Breast epithelium (tissue), 4 donors: ENCODE measurements at places on chromosomes 4 and X.
A peak's percentile ranks its signal among the peaks of the same experiment; 100 is the strongest.

DNA sequence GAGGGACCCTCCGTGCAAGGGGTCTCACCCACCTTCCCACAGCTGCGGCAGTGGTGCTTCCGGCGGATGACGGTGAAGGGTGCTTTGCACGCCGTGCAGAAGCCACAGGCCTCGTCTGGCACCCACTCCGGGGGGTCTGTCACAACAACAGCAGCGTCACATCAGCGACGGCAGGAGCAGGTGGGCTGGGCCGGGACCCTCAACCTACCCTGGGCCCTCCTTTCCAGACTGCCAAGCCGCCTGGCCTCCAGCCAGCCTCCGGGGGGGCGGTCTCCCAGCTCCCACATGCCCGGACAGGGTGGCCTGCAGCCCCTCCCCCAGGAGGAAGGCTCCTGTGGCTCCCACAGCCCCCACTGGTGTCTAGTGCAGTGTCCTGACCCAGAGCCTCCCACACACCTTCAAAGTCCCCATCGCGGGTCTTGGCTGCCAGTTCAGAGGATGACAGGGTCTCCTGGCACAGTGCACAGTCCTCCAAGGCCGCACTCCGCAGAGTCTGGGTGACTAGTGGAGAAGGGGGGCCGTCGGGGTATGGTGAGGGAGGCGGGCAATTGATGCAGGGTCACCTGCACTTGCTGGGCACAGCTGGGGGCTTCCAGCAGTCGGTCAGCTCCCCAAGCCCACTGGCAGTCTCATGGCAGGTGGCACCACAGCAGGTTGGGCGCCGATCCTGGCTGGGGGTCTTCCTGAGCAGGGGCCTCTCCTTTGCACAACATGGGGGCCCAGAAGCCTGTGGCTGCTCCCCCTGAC, 9.5 kb upstream of the MXD4 start:
- DNase-seq = no peak

DNA sequence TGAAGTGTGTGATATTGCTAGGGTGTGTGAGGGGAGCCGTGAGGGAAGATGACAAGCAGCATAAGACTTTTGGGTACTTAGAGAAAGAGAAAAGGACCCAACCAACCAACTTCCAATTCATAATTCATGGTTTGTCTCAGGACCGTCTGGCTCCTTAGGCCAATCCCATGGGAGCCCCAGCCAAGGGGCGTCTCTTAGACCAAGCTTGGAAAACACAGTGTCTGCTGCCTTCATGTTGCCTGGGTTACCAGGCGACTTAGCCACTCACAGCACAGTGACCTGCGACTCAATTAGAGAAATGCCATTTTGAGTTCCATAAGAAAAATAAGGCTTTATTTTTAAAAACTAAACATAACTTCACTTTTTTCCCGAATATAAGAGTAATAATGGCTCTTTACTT, 32.7 kb downstream of the BST1 start:
- no peak for DNase-seq

DNA sequence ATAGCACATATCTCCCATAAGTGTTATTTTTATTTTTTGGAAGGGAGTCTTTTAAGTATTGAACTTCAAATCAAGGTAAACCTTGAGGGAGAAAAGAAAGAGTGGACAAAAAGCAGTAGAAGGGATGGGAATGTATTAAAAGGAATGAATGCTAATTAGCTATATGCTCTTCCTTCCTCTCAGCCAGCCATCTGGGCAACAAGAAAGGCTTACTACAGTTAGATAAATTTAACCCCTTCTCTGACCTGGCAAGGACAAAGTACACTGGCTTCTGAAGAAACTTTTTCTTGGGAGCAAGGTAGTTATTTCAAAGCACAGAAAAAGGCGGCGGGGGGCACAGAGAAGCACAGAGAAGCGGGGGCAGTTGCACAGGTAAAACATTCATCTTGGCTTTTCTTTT, 54.6 kb downstream of the GAB1 start:
- DNase-seq = no peak

DNA sequence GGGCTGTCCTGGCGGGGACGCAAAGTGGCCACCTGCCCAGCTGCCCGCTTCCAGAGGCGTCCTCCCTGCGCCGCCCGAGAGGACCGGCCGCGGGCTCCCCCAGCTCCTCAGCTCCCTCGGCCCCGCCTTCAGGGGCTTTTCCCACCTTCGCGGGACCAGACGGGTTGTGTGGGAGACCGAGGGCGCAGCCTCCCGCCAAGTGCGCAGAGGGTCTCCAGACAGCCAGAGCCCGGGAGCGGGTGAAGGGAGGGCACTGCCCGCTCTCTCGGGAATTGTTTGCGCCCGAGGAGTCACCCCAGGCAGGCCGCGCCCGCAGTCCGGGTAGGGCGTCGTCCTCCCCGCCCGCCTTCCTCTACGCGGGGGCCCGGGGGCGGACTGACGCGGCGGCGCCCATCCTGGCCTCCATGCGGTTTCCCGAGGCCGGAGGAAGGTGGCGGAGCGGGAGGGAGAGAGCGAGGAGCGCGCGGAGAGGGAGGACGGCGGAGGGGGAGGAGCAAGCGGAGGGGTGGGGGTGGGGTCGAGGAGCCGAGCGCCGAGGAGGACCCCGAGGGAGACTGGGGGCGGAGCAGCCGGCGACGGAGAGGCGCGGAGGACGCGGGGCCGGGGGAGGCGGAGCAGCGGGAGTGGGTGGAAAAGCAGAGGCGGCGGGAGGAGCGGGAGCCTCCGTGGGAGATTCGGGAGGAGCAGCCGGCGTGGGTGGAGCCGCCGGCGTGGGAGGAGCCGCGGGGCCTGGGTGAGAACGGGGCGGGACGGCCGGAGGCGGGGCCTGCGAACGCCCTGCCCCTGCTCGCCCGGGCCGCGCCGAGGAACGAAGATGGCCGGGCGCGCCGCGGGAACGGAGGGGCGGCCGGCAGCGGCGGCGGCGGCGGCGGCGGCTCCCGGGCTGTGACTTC, 47.5 kb downstream of the CLDN34 start:
- DNase-seq = peak; percentile 81

DNA sequence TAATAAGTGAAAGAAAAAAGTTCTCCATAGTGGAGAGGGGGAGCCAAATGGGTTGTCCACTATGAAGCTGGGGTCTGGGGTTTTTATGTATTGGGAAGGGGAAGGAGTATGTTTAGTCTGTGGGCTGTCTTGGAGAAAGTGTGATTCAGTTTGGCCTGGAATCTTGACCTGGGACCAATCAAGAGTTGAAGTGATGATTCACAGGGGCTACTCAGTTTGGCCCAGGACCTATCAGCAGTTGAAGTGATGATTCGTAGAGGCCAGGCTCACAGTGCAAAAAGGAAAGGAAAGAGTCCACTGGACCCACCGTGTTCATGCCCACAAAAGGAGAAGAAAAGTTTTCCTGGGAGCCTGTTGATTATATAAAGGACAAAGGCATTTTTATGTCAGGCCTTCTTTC, 47.3 kb upstream of the RAB9B start:
- no peak for DNase-seq

DNA sequence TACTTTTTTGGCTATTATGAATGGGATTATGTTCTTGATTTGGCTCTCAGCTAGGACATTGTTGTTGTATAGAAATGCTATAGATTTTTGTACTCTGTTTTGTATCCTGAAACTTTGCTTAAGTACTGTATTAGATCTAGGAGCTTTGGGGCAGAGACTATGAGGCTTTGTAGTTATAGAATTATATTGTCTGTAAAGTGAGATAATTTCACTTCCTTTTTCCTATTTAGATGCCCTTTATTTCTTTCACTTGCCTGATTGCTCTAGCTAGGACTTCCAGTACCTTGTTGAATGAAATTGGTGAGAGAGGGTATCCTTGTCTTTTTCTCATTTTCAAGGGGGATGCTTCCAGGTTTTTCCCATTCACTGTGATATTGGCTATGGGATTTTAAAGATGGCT, 28.1 kb downstream of the ADAM29 start:
- no peak for DNase-seq

- DNase-seq = no peak
These were observed 131.9 kb upstream of the GPRIN3 start for GRCh38 chr4:89439533-89439932.

GRCh38 chr4:2900741-2901140, 57.1 kb downstream of the ADD1 start:
- no peak for DNase-seq

- no peak for DNase-seq
These were observed 72.2 kb downstream of the PPP3CA start for GRCh38 chr4:101274888-101275752.

DNA sequence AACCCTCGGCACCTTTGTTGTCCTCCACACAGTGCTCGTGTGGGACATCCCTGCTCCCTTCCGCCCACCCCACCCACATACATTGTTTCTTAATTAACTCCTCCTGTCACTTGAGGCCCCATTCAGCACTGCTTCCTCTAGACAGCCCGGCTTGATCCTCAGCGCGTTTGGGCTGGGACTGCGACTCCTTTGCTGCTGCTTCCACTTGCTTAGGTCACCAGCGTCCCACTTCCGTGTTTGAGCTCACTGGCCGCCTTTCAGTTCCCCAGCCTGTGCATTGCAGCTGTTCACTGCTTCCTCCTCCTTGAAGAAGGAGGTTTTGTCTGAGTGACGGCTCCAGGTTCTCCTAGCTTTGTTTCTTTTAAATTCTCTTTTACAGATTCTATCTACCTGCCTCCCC, 16.1 kb downstream of the RNF4 start:
- peak; percentile 58 for DNase-seq

- DNase-seq = no peak
These were observed 32.9 kb downstream of the SLC39A8 start for GRCh38 chr4:102312417-102312816.

- DNase-seq = no peak
These were observed 711.0 kb downstream of the RPA4 start for GRCh38 chrX:97594646-97595224.

- DNase-seq = no peak
These were observed 28.9 kb upstream of the NDUFC1 start for GRCh38 chr4:139331185-139331584.

GRCh38 chrX:13179100-13179499, 134.7 kb upstream of the FAM9C start:
- no peak for DNase-seq

GRCh38 chr4:71974681-71975080, 57.1 kb upstream of the NPFFR2 start:
- DNase-seq = no peak

DNA sequence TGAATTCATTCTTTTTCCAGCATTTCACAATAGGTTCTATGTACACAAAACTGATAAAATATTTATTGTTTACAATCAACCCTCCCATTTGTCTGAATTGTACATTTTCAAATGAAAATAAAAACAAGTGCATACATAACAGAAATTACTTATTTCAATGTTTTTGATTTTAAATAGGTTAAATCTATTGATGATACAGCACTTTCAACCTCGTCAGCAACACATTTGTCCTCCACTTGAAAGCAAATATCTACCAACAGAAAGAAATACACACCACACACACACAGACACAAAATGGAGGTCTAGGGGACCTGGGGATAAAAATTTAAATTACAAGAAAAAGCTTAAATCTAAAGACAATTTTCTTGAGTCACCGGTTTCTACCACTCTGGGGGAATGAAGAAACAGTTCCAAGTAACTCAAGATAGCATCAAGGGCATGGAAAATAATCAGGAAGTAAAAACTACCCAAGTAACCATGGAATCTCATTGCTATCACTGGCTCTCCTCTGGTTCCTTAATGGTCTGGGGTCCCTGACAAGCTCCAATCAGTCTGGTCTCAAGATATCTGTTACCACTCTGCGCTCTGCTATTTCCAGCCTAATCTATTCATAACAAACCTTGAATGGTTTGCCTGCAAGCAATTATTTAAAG, 27.6 kb downstream of the ANKRD17 start:
- DNase-seq = no peak

DNA sequence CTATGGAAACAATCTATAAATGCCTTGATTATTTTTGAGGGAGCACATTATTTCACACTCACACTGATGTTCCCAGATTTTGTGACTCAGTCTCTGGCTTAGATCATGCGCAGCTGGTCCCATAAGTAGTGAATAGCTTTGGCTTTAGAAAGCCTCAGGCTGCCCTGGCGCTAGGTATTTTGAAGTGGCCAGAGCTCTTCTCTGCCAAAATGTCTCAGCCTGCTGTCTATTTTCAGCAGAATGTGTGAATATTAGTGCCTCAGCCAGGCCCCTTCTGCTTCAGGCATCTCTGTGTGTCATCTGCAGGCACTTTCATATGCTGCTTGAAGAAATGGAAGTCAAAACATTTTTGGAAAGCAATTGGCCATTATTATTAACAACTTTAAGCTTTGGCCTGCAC, 931.0 kb upstream of the INTU start:
- DNase-seq = no peak

GRCh38 chr4:89486042-89486441, 178.4 kb upstream of the GPRIN3 start:
- no peak for DNase-seq

- no peak for DNase-seq
These were observed 16.5 kb upstream of the EGFL6 start for GRCh38 chrX:13552892-13553291.

DNA sequence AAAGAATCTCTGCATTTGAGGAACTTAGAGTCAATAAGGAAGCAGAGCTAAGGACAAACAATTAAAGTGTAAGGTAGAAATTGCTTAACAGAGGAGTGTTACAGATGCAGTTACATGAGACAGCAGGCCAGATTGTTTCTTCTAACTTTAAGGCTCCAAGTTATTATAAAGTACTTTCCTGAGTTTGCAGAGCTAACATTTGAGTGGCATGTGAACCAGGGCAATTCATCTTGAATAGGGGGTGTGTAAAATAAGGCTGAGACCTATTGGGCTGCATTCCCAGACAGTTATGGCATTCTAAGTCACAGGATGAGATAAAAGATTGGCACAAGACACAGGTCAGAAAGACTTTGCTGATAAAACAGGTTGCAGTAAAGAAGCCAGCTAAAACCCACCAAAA, 7.6 kb upstream of the LNX1 start:
- no peak for DNase-seq
